ENCODE measurements at places on chromosomes 7 and 10. TPM values are rescaled to one million over a fixed set of nuclear protein-coding genes. Genes with fewer than 3 reads are reported as not detected.

GRCh38 chr10:94430701-94431100 lies 28.4 kb downstream of the TBC1D12 start:
- no peak overlapping the region for H3K27ac ChIP-seq
- H3K27me3 ChIP-seq: no peaks in the 10 kb centered on the region
- no peak overlapping the region for H3K4me3 ChIP-seq
- H3K4me1 ChIP-seq: no peaks in the 10 kb centered on the region
- DNase-seq: no peak
- no peaks in the 10 kb centered on the region for H3K36me3 ChIP-seq

DNA sequence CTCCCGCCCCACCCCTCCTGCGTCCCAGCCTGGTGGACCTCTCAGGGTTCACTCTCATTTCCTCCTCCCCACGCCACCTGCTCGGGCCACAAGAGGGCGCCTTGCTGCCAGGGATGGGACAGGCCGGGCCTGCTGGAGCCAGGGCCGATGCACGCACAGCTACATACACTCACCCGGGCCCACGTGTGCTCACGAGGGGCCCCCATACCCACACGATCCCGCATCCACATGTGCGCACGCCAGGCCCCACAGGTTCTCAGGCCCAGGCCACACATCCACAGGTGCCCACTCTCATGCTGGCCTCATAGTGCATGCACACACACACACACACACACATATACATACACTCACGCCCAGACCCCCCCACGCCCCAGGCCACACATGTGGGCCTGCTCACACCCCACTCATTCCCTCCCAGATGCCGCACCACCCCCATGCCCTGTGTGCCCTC lies 68.6 kb downstream of the LHPP start:
- peaks cover 6% of the 10 kb centered on the region for H3K4me1 ChIP-seq
- no peaks in the 10 kb centered on the region for H3K36me3 ChIP-seq
- peak; percentile 90 for DNase-seq
- no peak overlapping the region for H3K4me3 ChIP-seq
- no peaks in the 10 kb centered on the region for H3K27me3 ChIP-seq

- no peaks in the 10 kb centered on the region for H3K36me3 ChIP-seq
- H3K27ac ChIP-seq: peak overlapping the region; percentile 92
- DNase-seq: peak; percentile 79
Observed at GRCh38 chr10:78972160-78972946, 96.4 kb upstream of the ZMIZ1 start.

GRCh38 chr10:85596389-85596788 lies 770.2 kb downstream of the GRID1 start:
- no peak overlapping the region for H3K4me3 ChIP-seq
- H3K27me3 ChIP-seq: no peaks in the 10 kb centered on the region
- no peaks in the 10 kb centered on the region for H3K36me3 ChIP-seq
- no peak overlapping the region for H3K27ac ChIP-seq
- DNase-seq: no peak

GRCh38 chr10:106387063-106387462 lies 777.4 kb downstream of the SORCS1 start:
- no peak overlapping the region for H3K4me3 ChIP-seq
- no peaks in the 10 kb centered on the region for H3K36me3 ChIP-seq
- no peaks in the 10 kb centered on the region for H3K27me3 ChIP-seq
- no peak overlapping the region for H3K27ac ChIP-seq
- no peaks in the 10 kb centered on the region for H3K4me1 ChIP-seq

DNA sequence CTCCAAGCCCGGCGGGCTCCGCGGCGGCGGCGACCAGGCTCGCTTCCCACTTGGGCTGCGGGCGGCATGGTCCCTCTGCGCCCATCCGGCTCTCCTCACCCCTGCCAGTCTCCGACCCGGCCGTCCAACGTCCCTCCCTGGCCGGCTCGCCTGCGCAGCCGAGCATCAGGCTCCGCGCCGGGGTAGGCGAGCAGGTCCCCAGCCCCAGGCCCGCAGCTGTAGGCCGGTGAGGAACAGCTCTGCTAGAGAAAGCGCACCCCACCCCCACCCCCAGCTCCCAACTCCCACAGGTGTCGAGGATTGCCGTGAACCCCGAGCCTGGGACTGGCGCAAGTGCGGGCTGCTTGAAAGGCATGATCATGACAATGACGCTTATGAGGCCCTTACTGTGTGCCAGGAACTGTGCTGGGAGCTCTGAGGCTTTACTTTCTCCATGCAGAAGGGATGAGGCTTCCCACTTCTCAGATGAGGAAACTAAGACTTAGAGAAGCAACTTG lies 20.8 kb upstream of the PAX2 start:
- no peak for DNase-seq
- H3K36me3 ChIP-seq: no peaks in the 10 kb centered on the region
- H3K27ac ChIP-seq: no peak overlapping the region
- H3K27me3 ChIP-seq: peaks cover 5% of the 10 kb centered on the region

GRCh38 chr10:86981716-86982115 lies 13.4 kb downstream of the ADIRF start:
- peaks cover 15% of the 10 kb centered on the region for H3K4me1 ChIP-seq
- no peak overlapping the region for H3K4me3 ChIP-seq
- no peak for DNase-seq
- H3K27me3 ChIP-seq: no peaks in the 10 kb centered on the region

DNA sequence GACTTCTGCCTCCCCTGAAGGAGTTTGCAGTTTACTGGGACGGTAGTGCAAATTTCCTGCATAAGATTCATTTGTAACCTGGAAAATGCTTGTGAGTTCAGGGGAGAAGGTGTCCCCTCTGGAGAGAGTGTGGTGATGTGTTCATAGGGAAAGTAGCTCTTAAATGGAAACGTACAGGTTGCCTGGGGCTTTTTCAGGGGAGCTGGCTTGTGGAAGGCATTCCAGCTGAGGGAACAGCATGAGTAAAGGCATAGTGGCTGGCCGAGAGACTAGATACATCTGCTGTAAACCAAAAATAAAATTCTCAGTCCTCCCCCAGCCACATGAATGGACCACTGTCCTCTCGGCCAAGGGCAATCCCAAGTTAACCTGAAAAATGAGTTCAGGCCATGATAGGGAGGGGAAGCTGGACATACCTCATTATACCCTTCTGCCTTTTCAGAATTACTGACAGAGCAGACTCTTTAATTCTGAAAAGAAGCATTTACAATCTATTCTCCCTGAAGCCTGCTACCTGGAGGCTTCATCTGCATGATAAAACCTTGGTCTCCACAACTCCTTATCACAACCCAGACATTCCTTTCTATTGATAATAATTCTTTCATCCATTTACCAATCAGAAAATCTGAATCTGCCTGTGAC lies 123.7 kb downstream of the GALNT17 start:
- no peak overlapping the region for H3K4me3 ChIP-seq
- H3K4me1 ChIP-seq: no peaks in the 10 kb centered on the region
- no peak for DNase-seq
- no peaks in the 10 kb centered on the region for H3K36me3 ChIP-seq
- H3K27ac ChIP-seq: no peak overlapping the region

- no peaks in the 10 kb centered on the region for H3K27me3 ChIP-seq
- DNase-seq: no peak
- no peaks in the 10 kb centered on the region for H3K36me3 ChIP-seq
- no peak overlapping the region for H3K27ac ChIP-seq
- no peak overlapping the region for H3K4me3 ChIP-seq
- H3K4me1 ChIP-seq: no peaks in the 10 kb centered on the region
Observed at GRCh38 chr10:67603701-67604100, 92.3 kb downstream of the CTNNA3 start.

DNA sequence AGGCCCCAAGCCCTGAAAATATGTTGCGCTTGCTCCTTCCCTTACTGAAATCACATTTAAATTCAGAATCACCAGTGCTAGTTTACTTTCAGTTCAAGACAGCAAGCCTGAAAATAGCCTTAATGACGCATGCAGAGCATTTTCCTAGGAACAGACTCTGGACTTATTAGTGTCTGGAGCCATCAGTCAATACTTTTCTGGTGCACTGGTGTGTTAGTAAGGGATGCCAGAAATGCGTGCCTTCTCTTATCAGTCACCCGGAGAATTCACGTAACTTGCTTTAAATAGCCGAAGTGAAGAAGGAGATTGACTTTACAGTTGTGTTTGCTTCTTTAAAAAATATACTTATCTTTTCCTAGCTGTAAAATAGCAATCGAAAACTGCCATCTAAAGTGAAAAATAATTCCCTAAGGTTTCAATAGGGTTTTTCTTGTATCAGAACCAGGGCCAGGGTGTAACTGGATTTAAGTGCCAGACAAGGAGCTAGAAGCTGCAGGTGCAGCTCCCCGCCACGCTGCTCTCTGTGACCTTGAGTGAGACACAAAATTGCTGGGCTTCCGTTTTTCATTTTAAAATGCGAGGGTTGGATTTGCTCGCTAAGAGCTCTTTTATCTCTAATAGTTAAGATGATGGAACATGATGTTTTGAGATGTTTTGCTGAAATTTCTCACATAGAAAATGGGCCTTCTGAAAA lies 177.8 kb downstream of the NSUN6 start:
- no peak overlapping the region for H3K4me3 ChIP-seq
- DNase-seq: no peak
- no peaks in the 10 kb centered on the region for H3K36me3 ChIP-seq
- no peaks in the 10 kb centered on the region for H3K4me1 ChIP-seq

- H3K27me3 ChIP-seq: peaks cover 68% of the 10 kb centered on the region
- H3K36me3 ChIP-seq: no peaks in the 10 kb centered on the region
- DNase-seq: no peak
- H3K4me1 ChIP-seq: peaks cover 47% of the 10 kb centered on the region
Observed at GRCh38 chr7:27103489-27104226, 1.2 kb upstream of the HOXA2 start.

GRCh38 chr7:68014031-68014736 lies 1017.6 kb downstream of the TYW1 start:
- DNase-seq: no peak
- H3K36me3 ChIP-seq: no peaks in the 10 kb centered on the region
- no peak overlapping the region for H3K27ac ChIP-seq

DNA sequence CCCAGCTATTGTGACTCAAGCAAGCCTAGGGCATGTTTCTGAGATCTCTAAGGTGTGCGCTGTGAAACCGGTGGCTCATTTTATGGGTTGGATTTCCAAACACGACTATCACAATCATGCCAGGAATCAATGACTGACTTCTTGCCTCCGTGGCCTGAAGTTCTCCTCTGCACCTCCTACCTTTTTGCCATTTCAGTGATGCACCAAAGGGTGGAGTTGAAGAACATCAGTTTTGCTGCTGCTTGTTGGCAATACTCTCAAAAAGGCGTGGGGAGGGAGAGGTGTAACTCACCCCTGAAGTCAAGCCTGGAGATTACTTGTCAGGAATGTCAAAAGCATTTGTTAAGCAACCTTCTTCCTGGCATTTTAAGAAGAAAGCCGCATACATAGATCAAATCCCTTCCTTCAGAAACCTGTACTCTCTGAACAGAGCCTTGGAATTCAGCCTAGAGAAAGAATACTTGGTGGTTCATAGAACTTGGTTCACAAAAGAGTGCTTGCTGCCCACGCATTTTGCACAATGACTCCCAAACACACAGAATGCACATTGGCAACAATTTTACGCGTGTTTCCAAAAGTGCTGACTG lies 41.0 kb downstream of the KIAA1217 start:
- no peak for DNase-seq
- H3K27ac ChIP-seq: no peak overlapping the region
- no peak overlapping the region for H3K4me3 ChIP-seq
- peaks cover 7% of the 10 kb centered on the region for H3K4me1 ChIP-seq

GRCh38 chr10:80540618-80540980 lies 2.9 kb downstream of the SH2D4B start:
- no peak overlapping the region for H3K4me3 ChIP-seq
- H3K36me3 ChIP-seq: no peaks in the 10 kb centered on the region
- no peak for DNase-seq
- no peaks in the 10 kb centered on the region for H3K27me3 ChIP-seq

GRCh38 chr7:155489862-155490696 lies 32.1 kb downstream of the EN2 start:
- DNase-seq: peak; percentile 48
- H3K4me1 ChIP-seq: peaks cover 14% of the 10 kb centered on the region
- peak overlapping the region; percentile 42 for H3K4me3 ChIP-seq
- no peak overlapping the region for H3K27ac ChIP-seq
- no peaks in the 10 kb centered on the region for H3K36me3 ChIP-seq

Gene ZNF365
- polyA plus RNA-seq: 0.40 TPM

Gene ARHGAP19
- 2.5 TPM for polyA plus RNA-seq

Gene HOXA10
- not detected for polyA plus RNA-seq

Gene EVX1
- polyA plus RNA-seq: not detected

Gene CALML5
- 16.2 TPM for polyA plus RNA-seq

Gene CALN1
- polyA plus RNA-seq: not detected

Gene CPVL
- 17.5 TPM for polyA plus RNA-seq

Gene AASS
- 1.8 TPM for polyA plus RNA-seq

Gene TFEC
- 0.25 TPM for polyA plus RNA-seq

Gene TET1
- polyA plus RNA-seq: under 0.01 TPM

Gene ETV1
- 2.3 TPM for polyA plus RNA-seq

Measured in stomach (tissue), 19 donors.